ENCODE measurements at places on chromosomes 1 and 21.
A peak's percentile ranks its signal among the peaks of the same experiment; 100 is the strongest.

- DNase-seq, result no peak
Observed at GRCh38 chr1:3137111-3138100, 68.4 kb downstream of the PRDM16 start.

GRCh38 chr1:193358419-193358818 lies 172.0 kb upstream of the B3GALT2 start:
- DNase-seq, result no peak

DNA sequence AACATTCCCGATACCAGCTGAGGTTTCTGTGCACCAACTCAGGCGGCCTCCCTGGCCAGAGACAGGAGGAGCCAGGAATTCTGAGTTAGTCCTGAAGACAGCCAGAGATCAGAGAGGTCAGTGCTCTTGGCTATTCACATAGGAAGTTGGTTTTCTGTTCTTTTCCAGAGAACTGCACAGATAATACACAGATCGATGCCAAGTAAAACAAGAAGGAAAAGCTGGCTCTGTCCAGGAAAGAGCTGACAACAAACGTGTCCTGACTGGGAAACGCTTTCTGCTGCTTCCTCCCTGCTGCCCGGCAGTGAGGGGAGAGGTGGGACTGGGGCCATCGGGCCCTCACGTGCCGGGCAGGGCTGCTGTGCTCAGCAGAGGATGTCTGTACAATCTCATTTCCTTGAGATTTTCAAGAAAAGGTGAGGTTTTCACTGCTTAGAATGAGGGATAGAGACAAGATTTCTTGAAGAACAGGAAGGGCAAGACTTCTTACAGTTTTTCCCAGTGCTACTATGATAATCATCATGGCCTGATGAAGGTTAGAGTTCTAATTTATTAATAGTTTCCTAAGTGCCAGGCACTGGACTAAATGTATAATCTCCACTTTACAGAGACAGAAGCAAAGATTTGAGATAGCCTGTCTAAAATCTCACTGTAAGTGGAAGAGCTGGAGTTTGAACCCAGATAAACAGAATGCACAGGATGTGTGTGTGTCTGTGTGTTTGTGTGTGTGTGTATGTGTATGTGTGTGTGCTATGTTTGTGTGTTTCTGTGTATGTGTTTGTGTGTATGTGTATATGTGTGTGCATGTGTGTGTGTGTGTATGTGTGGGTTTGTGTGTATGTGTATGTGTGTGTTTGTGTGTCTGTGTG lies 211.0 kb upstream of the RAB4A start:
- peak; percentile 9 for DNase-seq

GRCh38 chr1:232204269-232204668 lies 425.7 kb downstream of the SIPA1L2 start:
- DNase-seq, result no peak
